ENCODE measurements at places on chromosomes 7 and 10.
A peak's percentile ranks its signal among the peaks of the same experiment; 100 is the strongest.

DNA sequence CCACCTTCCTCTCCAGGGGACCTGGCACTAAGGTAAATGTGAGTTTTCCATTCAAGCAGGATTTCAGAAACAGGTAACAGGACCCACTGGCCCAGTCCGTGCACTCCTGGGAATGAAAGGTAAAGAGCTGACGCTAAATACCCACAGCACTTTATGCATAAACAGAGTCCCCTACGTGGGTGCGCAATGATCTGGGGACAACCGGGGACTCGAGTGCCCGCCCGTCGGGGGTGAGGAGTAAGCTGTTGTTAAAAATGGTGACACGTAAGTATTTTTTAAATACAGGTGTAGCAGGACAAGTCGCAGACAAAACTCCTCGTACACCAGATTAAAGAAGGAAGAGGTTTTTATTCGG, 47.2 kb upstream of the PPP2R2D start:
- no peak for DNase-seq
- H3K4me3 ChIP-seq = no peak overlapping the region
- H3K27ac ChIP-seq = no peak overlapping the region
- no peaks in the 10 kb centered on the region for H3K27me3 ChIP-seq
- H3K36me3 ChIP-seq = no peaks in the 10 kb centered on the region
- no peaks in the 10 kb centered on the region for H3K4me1 ChIP-seq

DNA sequence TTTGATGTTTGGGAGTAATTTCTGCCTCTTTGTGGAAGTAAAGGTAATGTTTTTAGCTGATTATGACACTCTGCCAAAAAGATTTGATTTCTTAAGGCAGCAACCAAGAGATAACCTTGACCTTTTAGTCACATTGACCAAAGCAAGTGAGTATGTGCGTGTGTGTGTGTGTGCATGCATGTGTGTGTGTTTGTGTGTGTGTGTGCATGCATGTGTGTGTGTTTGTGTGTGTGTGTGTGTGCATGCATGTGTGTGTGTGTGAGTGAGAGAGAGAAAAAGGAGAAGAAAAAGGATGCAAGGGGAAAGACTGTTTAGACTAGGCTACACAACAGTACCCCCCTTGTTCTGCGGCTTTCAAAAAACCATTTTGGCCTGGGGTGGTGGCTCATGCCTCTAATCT, 88.1 kb upstream of the NPVF start:
- no peak for DNase-seq
- no peaks in the 10 kb centered on the region for H3K36me3 ChIP-seq
- no peak overlapping the region for H3K27ac ChIP-seq
- H3K4me3 ChIP-seq = no peak overlapping the region
- peaks cover 3% of the 10 kb centered on the region for H3K4me1 ChIP-seq
- H3K27me3 ChIP-seq = no peaks in the 10 kb centered on the region

- H3K4me3 ChIP-seq = no peak overlapping the region
- no peak overlapping the region for H3K27ac ChIP-seq
- H3K27me3 ChIP-seq = no peaks in the 10 kb centered on the region
- peaks cover 10% of the 10 kb centered on the region for H3K4me1 ChIP-seq
Measured at GRCh38 chr7:88312061-88312663, 5.5 kb upstream of the STEAP4 start.

GRCh38 chr10:86252556-86252955, 114.0 kb downstream of the GRID1 start:
- no peak overlapping the region for H3K4me3 ChIP-seq
- no peak overlapping the region for H3K27ac ChIP-seq
- H3K4me1 ChIP-seq = no peaks in the 10 kb centered on the region
- no peaks in the 10 kb centered on the region for H3K36me3 ChIP-seq
- no peak for DNase-seq

DNA sequence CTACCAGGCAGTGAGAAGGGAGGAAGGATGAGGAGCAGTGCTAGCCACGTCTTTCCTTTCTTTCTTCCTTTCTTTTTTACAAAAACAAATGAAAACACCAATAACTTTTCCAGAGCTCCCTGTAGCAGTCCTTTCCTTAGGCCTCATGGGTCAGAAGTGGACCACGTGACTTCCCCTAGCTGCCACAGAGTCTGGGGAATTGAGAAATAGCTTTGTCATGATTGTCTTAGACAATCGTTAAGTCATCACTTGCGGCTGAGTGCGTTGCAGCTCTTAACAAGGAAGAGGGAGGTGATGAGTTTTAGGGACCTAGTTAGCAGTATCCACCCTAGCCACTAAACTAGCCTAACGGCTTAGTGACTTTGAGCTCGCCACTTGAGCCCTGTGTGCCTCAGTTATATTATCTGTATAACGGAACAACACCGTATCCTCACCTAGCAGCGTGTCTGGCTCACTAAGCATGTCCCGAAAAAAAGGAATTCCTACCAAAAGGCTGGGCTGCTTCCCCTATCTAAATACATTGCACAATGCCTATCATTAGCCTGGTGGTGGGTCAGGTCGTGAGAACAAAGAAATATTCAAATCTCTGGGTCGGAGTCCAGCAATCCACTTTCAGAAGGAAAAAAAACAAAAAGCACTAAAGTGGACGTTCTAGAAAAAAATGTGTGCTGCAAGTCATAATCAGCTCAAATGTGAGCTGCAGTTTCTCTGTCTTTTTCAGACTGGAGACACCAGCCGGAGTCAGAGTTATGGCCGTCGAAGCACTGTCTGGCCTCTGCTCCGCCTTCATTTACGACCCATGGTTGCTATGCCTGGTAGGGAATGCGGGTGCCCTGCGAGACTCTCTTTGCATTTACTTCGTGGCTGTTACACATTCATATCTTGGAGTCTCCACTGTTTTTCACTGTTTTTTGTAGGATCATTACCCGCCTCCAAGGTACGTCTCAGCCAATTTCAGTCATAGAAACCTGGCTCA, 338.5 kb upstream of the FOXK1 start:
- H3K27ac ChIP-seq = no peak overlapping the region
- no peak for DNase-seq
- no peaks in the 10 kb centered on the region for H3K36me3 ChIP-seq
- H3K4me1 ChIP-seq = no peaks in the 10 kb centered on the region

- H3K36me3 ChIP-seq = no peaks in the 10 kb centered on the region
- no peaks in the 10 kb centered on the region for H3K27me3 ChIP-seq
- H3K4me1 ChIP-seq = no peaks in the 10 kb centered on the region
Measured at GRCh38 chr10:85224366-85224940, 896.1 kb downstream of the CCSER2 start.

DNA sequence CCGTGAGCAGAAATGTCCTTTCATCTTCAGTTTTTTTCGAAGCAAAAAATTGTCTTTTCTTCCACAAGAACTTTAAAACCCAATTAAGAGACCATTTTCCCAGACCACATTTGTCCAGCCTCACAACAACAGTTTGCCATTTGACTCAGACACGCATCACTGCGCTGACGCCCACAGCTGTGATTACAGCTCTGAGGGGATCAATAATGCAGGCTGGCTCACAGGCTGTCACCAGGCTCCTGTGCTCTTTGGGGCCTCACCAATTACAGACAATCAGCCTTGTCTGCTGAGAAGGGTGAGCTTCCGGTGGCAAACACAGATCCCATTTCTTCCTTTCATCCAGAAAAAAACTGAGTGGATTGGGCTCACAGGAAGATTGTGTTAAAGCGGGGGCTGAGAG, 33.3 kb downstream of the DDC start:
- no peaks in the 10 kb centered on the region for H3K27me3 ChIP-seq
- DNase-seq = peak; percentile 36
- H3K36me3 ChIP-seq = no peaks in the 10 kb centered on the region

DNA sequence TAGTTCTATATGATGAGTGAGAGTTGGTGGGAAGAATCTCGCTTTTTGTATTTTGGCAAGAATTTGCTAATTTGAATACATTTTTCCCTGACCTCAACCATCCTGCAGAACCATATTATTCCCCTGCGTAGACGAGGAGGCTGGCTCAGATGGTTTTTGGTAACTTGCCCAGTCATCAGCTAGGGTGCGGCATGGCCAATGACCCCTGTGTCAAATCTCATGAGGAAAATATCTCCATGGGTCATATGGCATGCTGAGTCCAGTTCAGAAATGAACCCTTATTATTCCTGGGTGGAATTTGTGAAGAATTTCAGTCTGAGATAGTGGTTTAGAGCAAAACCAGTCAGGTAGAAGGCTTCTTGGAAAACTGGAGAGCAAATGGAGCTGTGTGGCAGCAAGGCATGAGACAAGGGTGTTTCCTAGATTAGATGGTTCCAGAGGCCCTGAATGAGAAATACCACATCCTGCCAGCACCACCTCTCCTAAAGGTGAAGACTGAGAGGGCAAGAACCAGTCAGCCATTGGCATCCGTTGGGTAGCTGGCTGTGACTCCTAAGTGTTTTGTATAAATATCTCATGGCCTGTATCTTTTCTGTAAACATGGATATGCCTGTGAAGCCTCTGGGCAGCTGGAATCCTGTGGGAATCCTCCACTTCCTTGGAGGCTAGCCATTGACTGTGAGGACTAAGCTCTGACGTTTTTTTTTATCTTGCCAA, 5.8 kb upstream of the UPP1 start:
- no peak overlapping the region for H3K4me3 ChIP-seq
- peaks cover 70% of the 10 kb centered on the region for H3K4me1 ChIP-seq
- no peaks in the 10 kb centered on the region for H3K27me3 ChIP-seq
- no peak for DNase-seq
- no peaks in the 10 kb centered on the region for H3K36me3 ChIP-seq

GRCh38 chr7:66503036-66503370, 125.7 kb upstream of the KCTD7 start:
- no peaks in the 10 kb centered on the region for H3K4me1 ChIP-seq
- H3K27me3 ChIP-seq = peaks cover 17% of the 10 kb centered on the region
- H3K4me3 ChIP-seq = no peak overlapping the region
- no peak overlapping the region for H3K27ac ChIP-seq
- no peak for DNase-seq

- no peak overlapping the region for H3K4me3 ChIP-seq
- no peak for DNase-seq
- no peaks in the 10 kb centered on the region for H3K4me1 ChIP-seq
- no peak overlapping the region for H3K27ac ChIP-seq
Measured at GRCh38 chr10:44576702-44577191, 191.8 kb upstream of the CXCL12 start.

Data from keratinocyte (primary cell).